ENCODE measurements at places on chromosomes 2 and 18.

GRCh38 chr2:133503927-133504326 is 64.3 kb downstream of the NCKAP5 start:
- no peaks in the 10 kb centered on the region for H3K36me3 ChIP-seq
- DNase-seq = no peak
- no peak overlapping the region for H3K27ac ChIP-seq
- H3K4me3 ChIP-seq = no peak overlapping the region
- no peaks in the 10 kb centered on the region for H3K27me3 ChIP-seq
- H3K4me1 ChIP-seq = no peaks in the 10 kb centered on the region

DNA sequence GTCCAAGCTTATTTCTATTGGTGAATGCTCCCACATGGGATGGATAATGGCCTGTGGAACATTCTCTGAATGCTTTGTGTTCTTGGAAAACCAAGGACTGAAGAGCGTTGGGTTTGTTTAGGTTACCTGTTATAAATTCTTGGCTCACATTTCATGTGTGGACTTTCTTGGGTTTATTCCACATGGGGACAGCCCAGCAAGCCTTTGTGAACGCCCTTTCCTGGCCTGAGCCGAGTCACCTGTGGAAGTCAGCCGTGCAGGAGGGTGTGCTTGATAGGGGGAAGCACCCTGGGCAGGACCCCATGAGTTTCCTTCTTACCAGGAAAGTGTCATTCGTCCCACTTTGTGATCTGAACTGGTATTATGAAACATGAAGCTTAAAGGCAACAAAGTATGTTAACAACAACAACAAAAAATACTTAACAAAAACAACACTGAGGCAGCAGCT is 4.1 kb downstream of the RAB31 start:
- peak overlapping the region; percentile 7 for H3K27ac ChIP-seq
- H3K4me1 ChIP-seq = peaks cover 89% of the 10 kb centered on the region
- no peak for DNase-seq
- H3K36me3 ChIP-seq = peaks cover 4% of the 10 kb centered on the region
- no peaks in the 10 kb centered on the region for H3K27me3 ChIP-seq
- no peak overlapping the region for H3K4me3 ChIP-seq

- H3K27me3 ChIP-seq = no peaks in the 10 kb centered on the region
- no peak overlapping the region for H3K27ac ChIP-seq
- H3K4me3 ChIP-seq = no peak overlapping the region
- no peaks in the 10 kb centered on the region for H3K4me1 ChIP-seq
- no peaks in the 10 kb centered on the region for H3K36me3 ChIP-seq
These were observed 44.2 kb downstream of the VSNL1 start for GRCh38 chr2:17584689-17585088.

DNA sequence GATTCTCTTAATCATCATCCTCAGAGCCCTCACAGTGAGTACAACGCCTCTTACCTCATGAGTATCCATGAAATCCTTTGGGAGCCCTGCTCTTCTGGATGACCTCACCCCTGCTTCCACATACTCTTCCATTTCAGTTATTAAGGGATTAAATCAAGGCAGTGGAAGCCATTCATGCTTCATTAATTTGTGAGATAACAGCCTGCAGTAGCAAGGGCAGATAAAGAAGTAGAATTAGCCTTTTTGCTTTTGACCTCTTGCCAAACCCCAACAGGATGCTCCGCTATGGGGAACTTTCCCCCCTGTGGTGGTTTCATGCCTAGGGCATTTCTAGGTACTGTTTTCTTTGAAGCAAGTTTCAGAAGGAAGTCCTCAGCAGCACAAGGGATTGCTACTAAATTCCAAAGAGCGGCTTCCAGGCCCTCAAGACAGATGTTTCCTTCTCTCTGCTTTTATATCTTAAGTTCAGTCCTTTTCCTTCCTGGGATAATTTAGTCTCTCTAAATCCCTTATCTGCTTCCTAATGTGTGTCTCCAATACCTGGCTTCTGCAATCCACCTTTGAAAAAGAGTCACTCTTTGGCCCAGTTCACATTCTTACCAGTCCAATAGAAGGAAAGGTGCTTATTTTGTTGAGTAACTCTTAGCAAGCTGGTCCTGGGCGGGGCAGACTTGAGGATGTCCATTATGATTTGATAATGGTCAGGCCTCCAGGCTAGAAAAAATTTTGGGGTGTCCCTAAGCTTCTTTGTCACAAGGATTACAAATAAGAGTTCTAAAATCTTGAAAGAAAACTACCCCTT is 76.9 kb downstream of the MYO1B start:
- H3K27me3 ChIP-seq = no peaks in the 10 kb centered on the region
- H3K27ac ChIP-seq = peak overlapping the region; percentile 10
- peaks cover 30% of the 10 kb centered on the region for H3K4me1 ChIP-seq
- H3K36me3 ChIP-seq = no peaks in the 10 kb centered on the region
- H3K4me3 ChIP-seq = no peak overlapping the region
- no peak for DNase-seq

GRCh38 chr18:31506024-31506742 is 8.2 kb downstream of the DSG2 start:
- no peaks in the 10 kb centered on the region for H3K4me1 ChIP-seq
- no peaks in the 10 kb centered on the region for H3K36me3 ChIP-seq
- H3K4me3 ChIP-seq = no peak overlapping the region

Data from left lung (tissue), 14 donors.